ENCODE measurements at places on chromosomes 7 and 10.

GRCh38 chr7:4145576-4145975 is 536.5 kb upstream of the FOXK1 start:
- DNase-seq = no peak

GRCh38 chr7:129495987-129496386 is 6.3 kb upstream of the SMKR1 start:
- no peak for DNase-seq

DNA sequence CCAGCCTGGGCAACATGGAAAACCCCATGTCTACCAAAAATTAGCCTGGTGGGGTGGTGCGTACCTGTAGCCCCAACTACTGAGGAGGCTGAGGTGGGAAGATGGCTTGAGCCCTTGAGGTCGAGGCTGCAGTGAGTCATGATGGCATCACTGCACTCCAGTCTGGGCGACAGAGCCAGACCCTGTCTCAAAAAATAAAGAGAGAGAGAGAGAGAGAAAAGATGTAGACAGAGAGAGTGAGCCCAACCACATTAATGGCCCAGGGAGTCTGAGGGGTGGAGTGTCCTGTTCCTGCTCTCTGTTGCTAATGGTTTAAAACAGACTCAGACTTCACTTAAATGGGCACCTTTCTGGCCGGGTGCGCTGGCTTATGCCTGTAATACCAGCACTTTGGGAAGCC is 455.7 kb upstream of the GALNT17 start:
- no peak for DNase-seq

GRCh38 chr10:86962136-86962980 is 4.0 kb downstream of the SNCG start:
- no peak for DNase-seq

DNA sequence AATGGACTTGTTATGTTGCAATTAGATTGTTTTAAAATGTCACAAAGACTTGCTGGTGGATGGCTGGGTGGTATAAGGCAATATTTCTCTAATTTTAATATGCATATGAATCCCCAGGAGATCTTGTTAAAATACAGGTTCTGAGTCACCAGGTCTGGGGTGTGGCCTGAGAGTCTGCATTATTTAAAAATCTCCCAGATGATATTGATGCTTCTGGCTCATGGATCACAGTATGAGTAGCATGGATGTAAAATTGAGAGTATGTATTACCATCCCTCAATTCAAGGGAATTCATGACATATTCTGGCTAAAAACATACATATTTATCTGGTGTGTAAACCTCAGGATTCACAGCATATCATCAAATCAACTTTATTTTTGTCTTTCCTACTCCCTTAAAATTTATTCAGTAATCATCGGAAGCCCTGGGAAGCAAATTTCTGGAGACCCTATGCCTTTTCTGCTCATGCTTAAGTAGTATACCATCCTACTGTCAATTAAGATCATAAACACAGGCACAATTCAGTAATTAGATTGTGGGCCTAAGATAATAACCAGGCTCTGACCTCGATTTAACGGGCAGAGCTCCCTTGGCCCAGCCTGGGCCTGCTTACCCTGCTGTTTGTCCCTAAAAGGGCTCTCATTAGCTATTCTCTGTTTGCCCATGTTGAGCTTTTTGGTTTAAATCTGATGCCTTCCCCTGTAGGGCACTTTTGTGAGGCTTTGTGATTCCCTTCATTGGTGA is 29.6 kb upstream of the ICA1 start:
- DNase-seq = no peak

- DNase-seq = no peak
Measured at GRCh38 chr10:109126016-109126415, 797.3 kb downstream of the XPNPEP1 start.

DNA sequence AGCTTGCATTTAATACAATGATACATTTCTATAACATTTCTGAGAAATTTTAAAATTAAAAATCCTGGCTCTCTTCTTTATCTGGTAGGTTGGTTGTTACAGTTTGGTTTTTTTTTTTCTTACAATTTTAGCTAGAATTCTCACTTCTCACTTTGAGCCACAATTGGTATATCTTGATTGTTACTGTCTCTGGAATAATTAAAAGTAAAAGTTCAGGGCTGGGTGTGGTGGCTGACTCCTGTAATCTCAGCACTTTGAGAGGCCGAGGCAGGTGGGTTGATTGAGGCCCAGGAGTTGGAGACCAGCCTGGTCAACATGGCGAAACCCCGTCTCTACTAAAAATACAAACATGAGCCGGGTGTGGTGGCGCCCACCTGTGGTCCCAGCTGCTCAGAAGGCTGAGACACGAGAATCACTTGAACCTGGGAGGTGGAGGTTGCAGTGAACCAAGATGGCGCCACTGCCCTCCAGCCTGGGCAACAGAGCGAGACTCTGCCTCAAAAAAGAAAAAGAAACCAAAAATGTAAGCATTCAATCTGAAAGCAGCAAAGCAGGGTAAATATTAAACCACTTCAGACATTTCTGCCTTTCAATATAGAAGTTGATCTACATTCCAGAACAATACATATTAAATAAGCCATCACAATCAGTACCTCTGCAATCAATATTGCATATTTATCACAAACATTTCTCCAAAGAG is 88.6 kb upstream of the PFKP start:
- no peak for DNase-seq

DNA sequence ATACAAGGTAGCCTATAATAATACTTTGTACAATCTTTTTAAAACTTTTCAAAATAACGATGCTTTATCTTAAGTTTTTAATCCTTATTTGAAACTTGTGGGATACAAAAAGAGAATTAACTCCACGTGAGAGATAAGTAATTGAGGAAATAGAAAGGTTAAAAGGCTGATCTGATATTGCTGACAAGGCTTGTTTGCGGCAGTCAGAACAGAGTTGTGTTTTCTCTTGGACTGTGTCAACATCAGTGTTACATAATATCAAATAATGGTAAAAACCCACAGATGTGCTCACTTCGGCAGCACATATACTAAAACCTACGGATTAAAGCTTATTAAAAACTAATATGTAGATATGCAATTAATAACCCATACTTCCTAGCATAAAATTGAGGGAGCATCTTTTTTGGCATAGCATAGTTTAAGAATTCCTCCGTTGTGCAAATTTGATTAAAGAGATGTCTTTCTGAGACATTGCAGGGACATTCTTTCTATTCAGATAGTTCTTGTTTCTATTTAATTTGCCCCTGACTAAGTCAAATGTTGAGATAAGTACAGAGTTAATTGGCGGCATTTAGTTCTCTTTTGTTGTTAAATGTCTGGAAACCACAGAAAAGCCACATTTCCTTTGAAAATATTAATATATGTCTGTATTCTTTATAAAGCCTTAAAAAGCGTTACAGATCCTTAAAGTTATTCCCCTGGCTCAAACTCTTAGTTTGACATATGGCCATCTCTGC is 63.3 kb downstream of the FAM185A start:
- no peak for DNase-seq

DNA sequence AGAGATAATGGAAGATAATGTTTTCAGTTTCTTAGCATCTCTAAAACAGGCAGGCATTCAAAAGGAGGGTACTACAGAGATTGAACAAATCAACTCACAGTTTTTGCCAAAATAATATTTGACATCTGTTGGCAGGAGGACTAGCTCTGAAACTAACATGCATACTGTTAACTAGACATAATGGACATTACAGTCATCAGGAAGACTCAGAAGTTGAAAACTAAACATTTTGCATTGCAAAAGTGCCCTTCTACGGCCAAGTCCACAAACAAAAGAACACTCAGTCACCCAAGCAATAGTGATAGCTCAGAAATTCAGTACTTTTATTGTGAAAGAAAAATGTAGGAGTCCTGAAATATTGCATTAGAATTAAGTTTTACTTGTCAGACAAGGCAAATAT is 399.0 kb downstream of the HGF start:
- DNase-seq = no peak

- DNase-seq = no peak
Measured at GRCh38 chr7:128795129-128795528, 3.4 kb downstream of the CCDC136 start.

DNA sequence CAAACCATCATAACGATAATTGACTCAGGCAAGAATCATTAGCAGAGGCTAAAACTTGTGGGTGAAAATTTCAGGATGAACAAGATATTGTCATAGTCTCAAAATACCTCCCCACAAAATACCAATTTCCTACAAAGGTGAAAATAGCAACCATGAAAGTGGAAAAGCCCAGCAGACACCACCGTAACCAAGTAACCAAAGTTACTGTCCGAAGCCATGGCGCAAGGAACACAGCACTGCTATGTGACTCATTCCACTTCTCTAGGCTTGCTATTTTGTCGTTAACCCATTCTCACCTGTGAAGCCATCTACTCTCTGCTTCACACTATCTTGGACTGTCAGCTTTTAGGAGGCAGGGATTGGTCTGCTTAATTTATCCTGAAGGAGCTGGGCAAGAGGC is 113.8 kb upstream of the CACUL1 start:
- DNase-seq = no peak

DNA sequence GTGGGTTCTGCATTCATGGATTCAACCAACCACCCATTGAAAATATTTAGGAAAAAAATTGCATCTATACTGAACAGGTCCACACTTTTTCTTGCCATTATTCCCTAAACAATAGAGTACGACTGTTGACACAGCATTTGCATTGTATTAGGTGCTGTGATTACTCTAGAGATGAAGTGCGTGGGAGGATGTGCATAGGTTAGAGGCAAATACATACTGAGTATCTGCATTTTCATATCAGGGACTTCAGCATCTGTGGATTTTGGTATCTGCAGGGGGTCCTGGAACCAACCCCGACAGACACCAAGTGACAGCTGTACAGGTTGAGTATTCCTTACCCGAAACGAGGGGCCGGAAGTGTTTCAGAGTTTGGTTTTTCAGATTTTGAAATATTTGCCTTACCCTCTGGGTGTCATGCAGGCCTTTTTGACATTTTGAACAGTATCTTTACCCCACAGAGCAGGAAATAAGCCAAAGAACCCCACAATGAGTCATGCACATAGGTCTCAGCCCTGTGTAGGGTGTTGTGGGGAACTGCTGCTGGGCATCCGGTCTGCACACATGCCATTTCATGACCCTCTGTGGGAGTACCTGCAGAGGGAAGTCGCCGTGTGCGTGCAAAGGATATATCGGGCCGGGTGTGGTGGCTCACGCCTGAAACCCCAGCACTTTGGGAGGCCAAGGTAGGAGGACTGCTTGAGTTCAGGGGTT is 14.5 kb downstream of the NUDT5 start:
- no peak for DNase-seq

DNA sequence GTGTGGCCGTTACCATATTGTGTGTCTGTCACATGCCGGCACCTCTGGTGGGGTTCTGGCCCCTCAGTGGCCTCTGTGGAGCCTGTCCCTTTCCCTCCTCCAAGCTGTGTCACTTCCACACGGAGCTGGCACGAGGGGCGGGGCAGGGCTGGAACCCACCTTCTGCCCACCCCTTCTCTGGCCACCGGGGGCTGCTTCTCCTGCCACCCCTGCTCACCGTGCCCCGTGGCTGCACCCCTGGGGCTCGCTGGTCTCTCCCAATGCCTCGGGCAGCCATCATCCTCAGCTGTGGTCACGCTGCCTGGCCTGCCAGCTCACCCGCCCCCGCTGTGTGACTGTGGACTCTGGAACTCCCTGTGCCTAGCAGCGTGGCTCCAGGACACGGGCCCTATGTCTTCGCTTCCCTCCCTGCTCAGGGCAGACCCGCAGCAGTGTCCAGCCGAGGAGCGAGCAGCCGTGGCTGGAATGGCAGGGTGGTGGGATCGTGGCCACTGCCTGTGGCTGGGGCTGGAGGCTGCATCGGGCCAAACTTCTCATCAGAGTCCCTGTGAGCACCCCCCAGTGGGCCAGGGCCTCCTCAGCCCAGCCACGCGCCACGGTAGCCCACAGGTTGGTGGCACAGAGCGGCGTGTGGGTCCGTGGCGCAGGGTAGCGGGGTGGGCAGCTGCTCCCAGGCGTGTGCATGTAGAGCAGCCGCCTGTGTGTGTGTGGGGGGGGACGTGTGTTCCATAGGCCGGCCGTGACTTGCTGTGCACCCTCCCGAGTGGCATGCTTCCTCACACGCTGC is 8.1 kb downstream of the TTYH3 start:
- DNase-seq = no peak

- DNase-seq = no peak
Measured at GRCh38 chr7:818031-818699, 14.1 kb upstream of the SUN1 start.
